IMR-90 (cell line): ENCODE measurements at places on chromosomes 3 and 15. TPM values are rescaled to one million over a fixed set of nuclear protein-coding genes. Genes with fewer than 3 reads are reported as not detected.
A peak's percentile ranks its signal among the peaks of the same experiment; 100 is the strongest.

GRCh38 chr3:53129344-53129743 is 891 bp downstream of the RFT1 start:
- H3K4me3 ChIP-seq: peak overlapping the region; percentile 89
- DNase-seq: no peak
- peaks cover 6% of the 10 kb centered on the region for H3K4me1 ChIP-seq
- H3K27me3 ChIP-seq: no peaks in the 10 kb centered on the region
- no peak overlapping the region for H3K27ac ChIP-seq

DNA sequence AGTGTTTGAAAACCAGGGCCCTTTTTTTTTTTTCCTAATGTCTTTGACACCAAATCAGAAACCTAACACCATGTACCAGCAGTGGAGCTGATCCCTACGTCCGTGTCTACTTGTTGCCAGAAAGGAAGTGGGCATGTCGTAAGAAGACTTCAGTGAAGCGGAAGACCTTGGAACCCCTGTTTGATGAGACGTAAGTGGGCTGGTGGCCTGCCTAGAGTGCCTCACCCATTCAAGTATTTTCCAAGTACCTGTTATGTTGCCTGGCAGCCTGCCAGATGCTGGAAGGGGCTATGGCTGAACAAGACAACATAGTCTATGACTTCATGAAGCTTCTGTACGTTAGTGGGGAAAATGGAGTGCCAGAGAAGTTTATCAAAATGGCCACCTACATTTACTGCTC is 39.7 kb downstream of the ESYT3 start:
- H3K4me3 ChIP-seq: no peak overlapping the region
- no peak overlapping the region for H3K27ac ChIP-seq
- no peaks in the 10 kb centered on the region for H3K36me3 ChIP-seq
- no peak for DNase-seq
- no peaks in the 10 kb centered on the region for H3K4me1 ChIP-seq
- peaks cover 2% of the 10 kb centered on the region for H3K27me3 ChIP-seq

GRCh38 chr3:81770710-81771109 is 9.3 kb upstream of the GBE1 start:
- no peak overlapping the region for H3K27ac ChIP-seq
- DNase-seq: no peak
- H3K4me3 ChIP-seq: no peak overlapping the region
- no peaks in the 10 kb centered on the region for H3K27me3 ChIP-seq
- H3K36me3 ChIP-seq: no peaks in the 10 kb centered on the region

- H3K27ac ChIP-seq: no peak overlapping the region
- H3K36me3 ChIP-seq: no peaks in the 10 kb centered on the region
- no peak for DNase-seq
- H3K4me3 ChIP-seq: no peak overlapping the region
- peaks cover 8% of the 10 kb centered on the region for H3K4me1 ChIP-seq
- H3K27me3 ChIP-seq: no peaks in the 10 kb centered on the region
Observed at GRCh38 chr3:148957586-148957985, 33.8 kb upstream of the GYG1 start.

DNA sequence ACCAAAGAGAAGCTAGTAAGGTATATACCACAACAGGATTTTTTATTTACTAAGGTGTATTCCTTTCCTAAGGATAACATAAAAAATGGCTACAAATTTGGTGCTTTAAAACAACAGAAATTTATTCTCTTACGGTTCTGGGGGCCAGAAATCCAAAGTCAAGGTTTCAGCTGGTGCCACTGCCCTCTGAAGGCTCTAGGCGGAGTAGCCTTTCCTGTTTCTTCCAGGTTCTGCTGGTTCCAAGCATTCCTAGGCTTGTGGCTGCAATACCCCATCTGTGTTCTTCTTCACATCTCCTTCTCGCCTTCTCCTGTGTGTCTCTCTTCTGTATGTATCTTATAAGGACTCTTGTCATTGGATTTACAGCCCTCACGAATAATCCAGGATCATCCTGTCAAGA is 549.9 kb downstream of the GRM7 start:
- H3K27ac ChIP-seq: no peak overlapping the region
- no peaks in the 10 kb centered on the region for H3K27me3 ChIP-seq
- H3K4me1 ChIP-seq: no peaks in the 10 kb centered on the region
- H3K4me3 ChIP-seq: no peak overlapping the region
- no peaks in the 10 kb centered on the region for H3K36me3 ChIP-seq

DNA sequence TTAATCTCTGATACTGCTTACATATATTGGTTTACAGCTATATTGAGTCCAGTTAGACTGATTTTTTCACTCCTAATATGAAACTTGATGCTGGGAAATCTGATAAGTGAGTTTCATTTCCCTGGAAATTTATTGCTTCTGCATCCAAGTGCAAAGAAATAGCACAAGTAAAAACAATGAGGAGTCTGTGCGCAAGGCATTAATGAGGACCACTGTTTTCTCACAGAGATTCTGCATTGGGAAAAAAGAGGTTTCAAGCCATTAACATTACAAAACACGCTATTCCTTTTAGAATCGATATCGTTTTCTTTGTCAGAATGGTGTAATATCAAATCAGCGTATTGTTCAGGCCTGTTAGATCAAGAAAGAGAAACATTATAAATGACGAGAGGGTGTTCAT is 723.3 kb upstream of the ARRDC4 start:
- no peak for DNase-seq
- no peaks in the 10 kb centered on the region for H3K36me3 ChIP-seq
- no peaks in the 10 kb centered on the region for H3K27me3 ChIP-seq
- H3K4me3 ChIP-seq: no peak overlapping the region
- no peaks in the 10 kb centered on the region for H3K4me1 ChIP-seq

Gene GOLGA8S
- total RNA-seq: under 0.01 TPM in 2 replicates

Gene ENTPD3
- total RNA-seq: not detected in 2 replicates

GRCh38 chr3:48835650-48836366 is 11.9 kb downstream of the PRKAR2A start:
- peaks cover 3% of the 10 kb centered on the region; the same call in 1 of the 2 replicates for H3K36me3 ChIP-seq
- 0 out of 2 replicates have a peak, but pooled peaks cover under 1% of the 10 kb centered on the region for H3K4me1 ChIP-seq
- no peaks in the 10 kb centered on the region for H3K27me3 ChIP-seq
- H3K27ac ChIP-seq: no peak overlapping the region
- no peak overlapping the region for H3K4me3 ChIP-seq
- DNase-seq: no peak

Gene NR1D2
- total RNA-seq: 41.0 and 46.1 TPM in 2 replicates

DNA sequence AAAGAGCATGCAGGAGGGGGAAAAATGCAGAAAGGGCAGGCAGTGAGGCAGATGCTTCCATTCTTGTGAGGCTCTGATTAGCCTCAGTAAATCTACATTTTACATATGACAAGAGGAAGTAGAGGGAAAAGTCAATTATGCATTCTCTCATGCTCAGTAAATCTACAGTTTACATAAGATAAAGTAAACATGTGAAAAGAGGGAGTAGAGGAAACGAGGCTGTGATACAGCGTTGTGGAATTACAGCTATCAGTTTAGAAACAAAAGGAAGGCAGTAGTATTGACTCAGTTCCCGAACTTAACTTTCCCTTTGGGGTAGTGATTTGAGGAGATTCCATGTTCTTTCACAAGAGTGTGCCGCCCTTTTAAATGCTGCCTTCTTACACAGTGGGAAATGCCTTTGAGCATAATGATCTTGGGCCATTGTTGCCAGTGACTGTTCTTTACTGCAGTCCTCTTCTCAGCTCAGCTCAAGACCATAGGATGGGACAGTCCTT is 39.3 kb downstream of the OSTN start:
- peak overlapping the region; percentile 25; the same call in 1 of the 2 replicates for H3K4me3 ChIP-seq
- H3K36me3 ChIP-seq: no peaks in the 10 kb centered on the region
- no peaks in the 10 kb centered on the region for H3K27me3 ChIP-seq
- DNase-seq: peak; percentile 89
- peak overlapping the region; percentile 96 for H3K27ac ChIP-seq
- peaks cover 25% of the 10 kb centered on the region for H3K4me1 ChIP-seq

DNA sequence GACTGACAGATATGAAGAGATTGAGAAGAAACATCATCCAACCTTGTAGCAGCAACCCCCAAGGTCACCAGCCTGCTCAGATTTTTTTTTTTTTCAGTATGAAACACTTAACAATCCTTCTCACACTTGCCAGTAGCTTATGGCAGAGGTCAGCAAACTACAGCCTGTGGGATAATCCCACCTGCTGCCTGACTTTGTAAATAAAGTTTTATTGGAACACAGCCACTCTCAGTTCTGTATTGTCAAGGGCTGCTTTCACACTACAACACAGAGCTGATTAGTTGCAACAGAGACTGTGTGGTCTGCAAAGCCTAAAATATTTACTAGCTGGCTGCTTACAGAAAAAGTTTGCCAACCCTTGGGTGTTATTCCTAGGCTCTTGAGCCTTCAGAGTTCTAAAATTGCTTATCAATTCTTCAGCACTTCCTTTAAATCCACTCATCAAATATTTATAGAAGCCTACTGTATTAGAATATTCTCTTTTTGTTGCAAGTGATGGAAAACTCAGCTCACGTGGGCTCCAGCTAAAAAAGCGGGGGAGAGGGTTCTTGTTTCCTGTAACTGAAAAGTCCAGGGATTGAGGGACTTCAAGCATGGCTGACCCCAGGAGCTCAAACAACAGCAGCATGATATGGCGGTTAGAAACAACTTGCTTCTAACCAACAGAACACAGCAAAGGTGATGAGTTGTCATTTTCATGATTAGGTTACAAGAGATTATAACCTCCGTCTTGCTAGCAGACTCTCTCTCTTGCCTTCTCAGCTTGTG is 246.1 kb downstream of the SHQ1 start:
- H3K27me3 ChIP-seq: peaks cover 60% of the 10 kb centered on the region
- H3K36me3 ChIP-seq: no peaks in the 10 kb centered on the region
- H3K4me1 ChIP-seq: no peaks in the 10 kb centered on the region
- H3K27ac ChIP-seq: no peak overlapping the region
